Effector memory CD8-positive, alpha-beta T cell (primary cell): ENCODE measurements at places on chromosomes 7 and 10.

DNA sequence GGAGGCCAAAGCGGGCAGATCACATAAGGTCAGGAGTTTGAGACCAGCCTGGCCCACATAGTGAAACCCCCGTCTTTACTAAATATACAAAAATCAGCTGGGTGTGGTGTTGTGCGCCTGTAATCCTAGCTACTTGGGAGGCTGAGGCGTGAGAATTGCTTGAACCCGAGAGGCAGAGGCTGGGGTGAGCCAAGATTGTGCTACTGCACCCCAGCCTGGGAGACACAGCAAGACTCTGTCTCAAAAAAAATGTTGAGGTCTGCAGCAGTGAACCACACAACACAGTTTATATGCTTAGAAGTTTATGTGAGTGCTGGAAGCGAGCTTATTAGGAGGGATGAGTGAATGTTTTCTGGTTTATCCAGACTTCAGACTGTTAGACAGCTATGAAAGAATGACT lies 10.4 kb downstream of the LHPP start:
- no peak for DNase-seq

DNA sequence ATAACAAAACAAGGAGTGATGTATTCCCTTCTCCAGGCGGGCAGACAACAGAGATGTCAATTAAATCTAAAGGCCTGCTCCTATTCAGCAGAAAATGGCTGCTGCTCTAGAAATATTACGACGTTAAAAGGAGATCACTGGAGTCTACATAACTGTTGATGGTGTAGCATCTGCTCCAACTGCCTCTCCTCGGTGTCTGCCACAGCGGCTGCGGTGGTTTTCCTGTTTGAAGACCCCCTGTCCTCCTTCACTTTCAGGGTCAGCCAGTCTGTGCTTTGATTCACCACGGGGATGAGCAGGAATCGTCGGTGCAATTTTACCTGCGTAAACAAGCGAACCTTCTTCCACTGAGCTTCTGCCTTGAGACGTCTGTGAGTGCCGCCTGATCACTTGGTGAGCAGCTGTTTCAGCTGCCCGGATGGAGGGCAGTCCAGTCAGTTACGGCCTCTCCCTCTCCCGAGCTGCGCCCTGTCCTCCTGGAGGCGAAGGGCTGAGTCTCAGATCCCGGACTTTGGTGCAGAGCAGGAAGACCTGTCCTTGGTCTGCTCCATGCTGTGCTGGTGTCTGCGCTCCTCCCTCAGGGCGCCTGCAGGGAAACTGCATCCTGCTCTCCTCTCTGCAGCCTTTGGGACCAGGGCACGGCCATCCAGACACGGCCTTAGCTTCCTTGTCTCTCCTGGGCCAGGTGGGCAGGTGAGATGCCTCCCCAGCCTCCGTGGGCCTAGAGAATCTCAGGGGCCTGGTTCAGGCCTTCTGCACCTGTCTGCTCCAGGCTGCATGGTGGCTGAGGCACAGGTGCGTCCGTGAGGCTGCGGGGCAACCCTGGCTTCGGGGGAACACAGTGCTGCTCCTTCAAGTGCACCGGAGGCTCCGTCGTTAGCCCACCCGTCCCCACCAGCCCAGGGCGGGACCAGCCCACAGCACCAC lies 326.6 kb downstream of the ADARB2 start:
- DNase-seq: no peak

- DNase-seq: no peak
Measured at GRCh38 chr7:94395141-94396036, 694 bp downstream of the COL1A2 start.

DNA sequence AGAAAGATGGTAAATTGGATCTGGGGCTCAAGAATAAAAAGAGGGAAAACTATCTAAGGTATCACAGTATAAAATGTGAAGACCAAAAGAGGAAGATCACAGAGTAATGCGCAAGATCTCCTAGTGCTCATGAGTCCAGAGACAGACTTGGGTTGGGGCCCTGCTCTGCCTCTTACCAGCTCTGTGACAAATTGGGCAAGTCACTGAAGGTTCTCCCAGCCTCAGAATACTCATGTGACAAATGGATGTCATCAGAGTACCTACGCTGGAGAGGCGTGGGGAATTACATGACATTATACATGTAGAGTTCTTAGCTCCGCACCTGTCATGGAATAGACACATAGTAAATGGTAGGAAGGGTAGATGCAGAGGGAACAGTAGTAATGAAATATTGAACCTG lies 124.4 kb downstream of the DOCK4 start:
- no peak for DNase-seq

- no peak for DNase-seq
Measured at GRCh38 chr7:70393956-70394355, 738.0 kb upstream of the GALNT17 start.

DNA sequence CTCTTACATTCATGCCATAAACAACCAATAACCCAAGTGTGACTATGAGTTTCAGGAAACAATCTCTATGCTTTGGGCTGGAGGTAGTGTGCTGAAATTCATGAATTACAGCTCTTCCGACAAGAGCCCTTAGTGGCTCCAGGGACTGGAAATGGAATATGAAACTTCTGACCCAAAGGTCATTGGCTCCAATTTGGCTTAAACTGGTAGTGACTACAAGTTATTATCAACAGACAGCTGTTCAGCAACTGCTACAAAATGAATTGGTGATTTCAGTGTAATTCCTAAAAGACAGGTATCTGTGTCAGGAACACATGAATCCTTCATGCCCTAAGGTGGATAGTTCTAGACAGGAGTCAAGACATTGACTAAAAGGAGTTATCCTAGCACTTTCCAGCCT lies 745.4 kb downstream of the PHTF2 start:
- DNase-seq: no peak

- no peak for DNase-seq
Measured at GRCh38 chr10:112919721-112920120, 30.3 kb upstream of the TCF7L2 start.

GRCh38 chr10:127738512-127739424 lies 1.8 kb downstream of the FOXI2 start:
- DNase-seq: no peak

GRCh38 chr7:6489612-6490011 lies 41.9 kb upstream of the DAGLB start:
- DNase-seq: no peak

- no peak for DNase-seq
Measured at GRCh38 chr7:38831259-38831996, 77.6 kb downstream of the VPS41 start.

DNA sequence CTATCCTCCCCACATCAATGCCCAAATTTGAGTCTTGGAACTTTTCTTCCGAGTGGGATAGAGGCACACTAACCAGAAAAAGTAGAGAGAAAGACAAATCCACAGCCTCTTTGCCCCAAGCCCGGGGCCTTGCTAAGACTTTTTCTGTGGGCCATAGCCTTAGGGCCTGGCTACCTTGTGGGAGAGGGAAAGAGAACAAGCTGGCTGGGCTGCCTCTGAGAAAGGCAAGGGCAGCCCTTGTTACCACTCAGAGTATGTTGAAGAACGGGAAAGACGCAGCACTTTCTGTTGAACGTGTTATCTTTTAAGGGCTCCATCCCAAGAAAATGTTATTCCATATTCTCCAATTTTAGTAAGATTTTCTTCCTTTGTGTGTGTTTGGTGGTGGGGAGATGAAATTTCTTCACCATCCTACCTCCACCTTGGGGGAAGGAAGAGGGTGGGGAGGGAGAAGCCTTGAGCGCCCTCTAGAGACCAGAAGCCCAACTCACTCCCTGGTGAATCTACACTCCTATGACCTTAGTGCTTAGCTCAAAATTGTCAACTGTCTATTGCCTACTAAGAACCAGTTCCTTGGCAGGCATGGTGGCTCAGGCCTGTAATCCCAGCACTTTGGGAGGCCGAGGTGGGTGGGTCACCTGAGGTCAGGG lies 3.9 kb upstream of the NRF1 start:
- DNase-seq: peak; percentile 47

DNA sequence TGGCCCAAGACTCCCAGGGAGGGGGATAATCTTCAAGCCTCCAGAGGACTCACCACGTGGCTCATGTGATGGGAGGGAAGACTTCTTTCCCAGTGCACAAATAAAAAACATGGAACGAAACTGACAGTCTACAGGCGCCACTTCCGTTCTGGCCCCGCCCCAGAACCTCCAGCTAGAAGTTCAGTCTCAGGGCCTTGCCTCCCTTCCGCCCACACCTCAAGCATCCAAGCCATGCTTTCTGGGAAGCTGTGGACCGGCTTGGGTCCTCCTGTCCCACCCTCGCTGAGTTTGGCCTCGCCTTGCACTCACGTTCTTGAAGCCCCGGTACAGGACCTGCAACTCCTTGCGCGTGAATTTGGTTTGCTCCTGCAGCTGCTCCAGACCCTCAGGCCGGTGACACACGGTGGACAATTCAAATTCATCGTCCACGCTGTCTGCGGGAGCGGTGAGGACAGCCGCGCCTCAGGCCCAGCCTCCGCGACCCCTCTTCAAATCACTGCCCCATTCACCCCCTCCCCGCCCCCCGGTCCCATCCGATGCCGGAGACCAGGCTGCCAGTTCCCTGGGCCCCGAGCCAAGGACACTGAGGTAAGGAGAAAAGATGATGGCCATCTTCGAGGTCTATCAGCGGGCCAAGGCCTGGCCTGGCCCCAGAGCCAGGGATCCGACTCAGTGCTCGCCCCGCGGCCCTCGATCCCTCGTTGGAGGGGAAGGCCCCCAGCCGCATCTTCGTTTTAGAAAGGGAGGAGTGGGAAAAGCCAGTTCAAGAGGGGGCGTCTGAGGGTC lies 10.7 kb upstream of the OGA start:
- no peak for DNase-seq

GRCh38 chr7:481219-481930 lies 38.3 kb downstream of the PDGFA start:
- DNase-seq: no peak

GRCh38 chr10:130555411-130555750 lies 419.2 kb downstream of the GLRX3 start:
- no peak for DNase-seq

GRCh38 chr7:43511769-43512515 lies 71.0 kb upstream of the STK17A start:
- no peak for DNase-seq

- DNase-seq: no peak
Measured at GRCh38 chr7:157495594-157495993, 158.8 kb downstream of the DNAJB6 start.

- no peak for DNase-seq
Measured at GRCh38 chr10:132641966-132642731, 104.6 kb downstream of the INPP5A start.

DNA sequence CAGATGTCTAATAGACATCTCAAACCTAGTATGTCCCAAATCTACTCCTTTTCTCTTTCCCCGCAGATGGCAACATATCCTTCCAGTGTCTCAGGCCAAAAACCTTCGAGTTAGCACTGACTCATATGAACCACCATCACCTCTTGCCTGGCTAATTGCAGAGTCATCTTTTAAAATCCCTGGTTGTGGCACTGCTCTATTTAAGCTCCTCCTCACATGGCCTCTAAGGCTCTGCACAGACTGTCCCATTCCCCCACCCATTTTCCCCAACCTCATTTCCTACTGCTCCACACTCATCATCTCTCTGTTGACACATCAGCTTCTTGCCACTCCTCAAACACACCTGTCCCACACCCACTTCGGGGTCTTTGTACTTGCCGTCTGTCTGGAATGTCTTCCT lies 16.8 kb upstream of the HBP1 start:
- DNase-seq: no peak

DNA sequence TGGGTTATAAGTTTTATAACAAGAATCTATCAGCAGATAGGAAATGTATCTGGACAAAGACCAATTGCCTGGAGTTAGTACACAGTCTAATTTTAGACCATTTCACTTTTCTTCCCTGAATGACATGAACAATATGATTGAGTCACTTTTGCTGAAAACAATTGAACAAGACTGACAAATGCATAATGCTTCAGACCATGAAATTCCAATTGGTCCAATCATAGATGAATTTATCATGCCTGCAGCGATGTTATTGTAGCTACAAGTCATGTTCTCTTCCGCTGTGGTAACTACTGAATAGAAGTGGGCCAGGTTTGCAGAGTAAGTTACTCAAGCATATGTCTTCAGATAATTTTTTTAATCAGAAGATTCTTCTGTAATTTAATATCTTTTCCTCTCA lies 73.4 kb downstream of the VSTM2A start:
- DNase-seq: no peak

GRCh38 chr7:126569402-126569801 lies 683.3 kb downstream of the GRM8 start:
- DNase-seq: no peak

DNA sequence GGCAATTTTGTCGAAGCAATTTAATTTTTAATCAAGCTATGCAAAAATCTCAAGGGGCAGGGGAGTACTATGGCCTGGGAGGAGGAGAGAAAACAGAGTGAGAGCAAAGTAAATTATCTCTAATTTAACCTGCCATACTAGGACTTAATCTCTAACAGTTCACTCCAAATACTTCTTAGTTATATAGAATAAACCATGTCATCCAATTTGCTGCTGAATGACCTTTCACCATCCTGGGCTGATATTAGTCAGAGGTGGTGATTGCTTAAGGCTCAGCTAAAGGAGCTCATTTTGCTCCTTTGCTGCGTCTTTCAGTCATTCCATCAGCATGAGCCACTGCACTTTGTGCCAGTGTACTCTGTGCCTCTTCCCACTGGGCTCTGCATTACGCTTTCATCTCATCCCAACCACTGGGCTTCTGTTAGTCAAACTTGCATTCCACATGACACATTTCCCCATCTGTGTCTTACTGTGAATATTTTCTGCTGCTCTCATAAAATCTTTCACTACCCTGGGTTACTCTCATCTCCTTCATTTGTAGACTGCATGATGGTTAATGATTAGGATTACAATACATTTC lies 84.3 kb downstream of the CD36 start:
- DNase-seq: no peak

DNA sequence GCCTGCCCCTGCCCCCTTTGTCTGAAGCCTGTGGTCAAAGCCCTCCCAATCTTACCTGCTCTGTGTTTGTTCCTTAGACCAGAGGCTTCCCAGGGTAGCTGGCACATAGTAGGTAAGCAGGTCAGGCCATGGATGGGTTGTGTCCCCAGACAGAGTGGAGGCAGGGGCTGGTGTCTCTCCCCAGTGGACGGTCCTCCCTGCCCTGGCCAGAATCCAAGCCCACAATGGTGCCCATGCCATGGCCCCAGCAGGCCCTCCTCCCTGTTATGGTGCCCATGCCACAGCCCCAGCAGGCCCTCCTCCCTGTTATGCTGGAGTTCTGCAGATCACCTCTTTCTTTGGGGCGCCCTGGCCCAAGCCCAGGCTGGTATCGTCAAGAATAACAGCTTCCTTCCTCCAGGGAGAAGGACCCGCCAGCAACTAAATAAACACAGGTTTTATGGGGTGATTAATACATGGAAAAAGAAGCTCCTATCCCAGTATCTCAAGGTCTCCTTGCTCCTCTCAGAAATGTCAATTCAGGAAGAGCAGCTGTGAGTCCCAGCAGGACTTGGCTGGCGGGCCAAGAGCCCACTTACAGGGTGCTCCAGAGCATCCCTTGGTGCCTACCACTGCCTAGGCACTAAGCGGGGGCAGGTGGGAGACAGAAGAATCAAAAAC lies 82.0 kb downstream of the NEURL1 start:
- no peak for DNase-seq
